ENCODE measurements at places on chromosomes 4 and X.

GRCh38 chr4:61923179-61923578 is 723.1 kb downstream of the ADGRL3 start:
- no peaks in the 10 kb centered on the region for H3K36me3 ChIP-seq
- H3K27ac ChIP-seq, result no peak overlapping the region
- no peaks in the 10 kb centered on the region for H3K27me3 ChIP-seq
- H3K4me1 ChIP-seq, result peaks cover 11% of the 10 kb centered on the region
- DNase-seq, result no peak
- no peak overlapping the region for H3K4me3 ChIP-seq

DNA sequence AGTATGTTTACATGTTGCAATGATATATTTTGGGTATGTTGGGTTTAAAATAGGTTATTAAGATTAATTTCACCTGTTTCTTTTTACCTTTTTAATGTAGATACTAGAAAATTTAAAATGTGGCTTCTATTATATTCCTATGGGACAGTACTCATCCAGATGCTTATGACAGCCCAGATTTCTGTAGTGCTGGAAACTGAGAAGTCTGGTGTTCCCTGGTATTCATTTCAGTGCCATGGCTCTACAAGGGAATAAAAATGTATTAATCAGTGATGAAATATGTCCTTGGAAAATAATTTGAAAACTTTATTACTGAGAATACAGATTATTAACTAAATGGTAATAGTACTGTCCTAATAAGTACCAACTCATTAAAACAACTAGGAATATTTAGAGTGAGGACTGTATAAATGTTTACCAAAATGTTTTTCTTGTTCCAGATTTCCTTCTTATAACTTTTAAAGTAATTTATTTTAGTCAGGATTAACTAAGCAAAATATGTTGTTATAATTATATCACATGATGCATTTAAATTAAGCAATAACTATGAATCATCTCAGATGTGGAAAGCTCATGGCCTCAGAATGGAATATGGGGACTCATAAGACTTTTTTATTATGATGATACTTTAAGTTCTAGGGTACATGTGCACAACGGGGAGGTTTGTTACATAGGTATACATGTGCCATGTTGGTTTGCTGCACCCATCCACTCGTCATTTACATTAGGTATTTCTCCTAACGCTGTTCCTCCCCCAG is 25.3 kb downstream of the ARHGAP24 start:
- H3K4me3 ChIP-seq, result no peak overlapping the region
- no peaks in the 10 kb centered on the region for H3K36me3 ChIP-seq
- H3K4me1 ChIP-seq, result peaks cover 7% of the 10 kb centered on the region
- no peak for DNase-seq

- no peak overlapping the region for H3K27ac ChIP-seq
- H3K27me3 ChIP-seq, result no peaks in the 10 kb centered on the region
- H3K4me3 ChIP-seq, result no peak overlapping the region
- H3K4me1 ChIP-seq, result no peaks in the 10 kb centered on the region
Measured at GRCh38 chr4:98514741-98515469, 143.5 kb downstream of the TSPAN5 start.

- H3K27ac ChIP-seq, result no peak overlapping the region
- H3K4me3 ChIP-seq, result no peak overlapping the region
- DNase-seq, result no peak
- H3K4me1 ChIP-seq, result peaks cover 5% of the 10 kb centered on the region
- no peaks in the 10 kb centered on the region for H3K36me3 ChIP-seq
- no peaks in the 10 kb centered on the region for H3K27me3 ChIP-seq
Measured at GRCh38 chr4:157911662-157912061, 261.2 kb downstream of the GASK1B start.

GRCh38 chr4:15145709-15146108 is 143.4 kb downstream of the CPEB2 start:
- H3K27ac ChIP-seq, result no peak overlapping the region
- no peaks in the 10 kb centered on the region for H3K27me3 ChIP-seq
- no peaks in the 10 kb centered on the region for H3K36me3 ChIP-seq
- H3K4me3 ChIP-seq, result no peak overlapping the region
- no peak for DNase-seq
- peaks cover 10% of the 10 kb centered on the region for H3K4me1 ChIP-seq

- H3K36me3 ChIP-seq, result no peaks in the 10 kb centered on the region
- no peaks in the 10 kb centered on the region for H3K4me1 ChIP-seq
- DNase-seq, result peak; percentile 8
- no peak overlapping the region for H3K4me3 ChIP-seq
Measured at GRCh38 chrX:74382613-74383012, 38.7 kb upstream of the SLC16A2 start.

GRCh38 chr4:38856524-38857337 is at the start of gene TLR6:
Gene TLR6 (minus strand): TSS chr4:38856817. CDS start chr4:38829473, 27,344 bp downstream.
- no peaks in the 10 kb centered on the region for H3K27me3 ChIP-seq
- no peaks in the 10 kb centered on the region for H3K36me3 ChIP-seq
- DNase-seq, result no peak
- peaks cover 10% of the 10 kb centered on the region for H3K4me1 ChIP-seq
- H3K27ac ChIP-seq, result peak within 1 kb of the TSS; percentile 43

DNA sequence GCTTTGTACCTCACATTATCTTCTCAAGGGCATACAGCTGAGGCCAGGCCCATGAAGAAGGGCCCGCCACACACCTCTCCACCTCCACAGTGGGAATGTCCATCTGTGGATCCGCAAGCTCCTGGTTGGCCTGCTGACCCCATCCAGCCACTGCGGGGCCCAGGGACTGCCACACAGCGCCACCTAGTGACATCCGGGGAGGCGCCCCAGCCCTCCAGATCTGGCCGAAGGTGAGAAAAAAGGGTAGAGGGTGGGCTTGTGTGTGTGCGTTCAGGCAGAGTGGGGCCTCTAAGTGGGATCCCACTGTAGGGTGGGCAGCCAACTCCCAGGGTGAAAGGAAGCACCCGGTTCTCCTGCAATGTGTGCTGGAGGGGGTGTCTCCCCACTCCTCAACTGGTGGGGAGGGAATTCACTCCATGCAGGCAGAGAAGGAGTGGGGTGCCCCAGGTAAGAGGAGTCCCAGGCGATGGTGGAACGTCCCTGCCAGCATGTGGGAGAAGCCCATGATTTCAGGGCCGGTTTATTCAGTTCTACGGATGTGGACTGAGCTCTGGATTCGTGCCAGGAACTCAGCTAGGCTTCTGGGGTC is 117.3 kb downstream of the ENPP6 start:
- H3K27me3 ChIP-seq, result no peaks in the 10 kb centered on the region
- no peaks in the 10 kb centered on the region for H3K36me3 ChIP-seq

- H3K36me3 ChIP-seq, result peaks cover 4% of the 10 kb centered on the region
- no peaks in the 10 kb centered on the region for H3K27me3 ChIP-seq
- no peaks in the 10 kb centered on the region for H3K4me1 ChIP-seq
Measured at GRCh38 chr4:99161373-99162099, 17.4 kb upstream of the ADH4 start.

GRCh38 chr4:20284990-20285389 is 33.3 kb downstream of the SLIT2 start:
- no peak overlapping the region for H3K27ac ChIP-seq
- no peaks in the 10 kb centered on the region for H3K27me3 ChIP-seq
- DNase-seq, result no peak
- no peaks in the 10 kb centered on the region for H3K4me1 ChIP-seq
- no peaks in the 10 kb centered on the region for H3K36me3 ChIP-seq
- H3K4me3 ChIP-seq, result no peak overlapping the region

DNA sequence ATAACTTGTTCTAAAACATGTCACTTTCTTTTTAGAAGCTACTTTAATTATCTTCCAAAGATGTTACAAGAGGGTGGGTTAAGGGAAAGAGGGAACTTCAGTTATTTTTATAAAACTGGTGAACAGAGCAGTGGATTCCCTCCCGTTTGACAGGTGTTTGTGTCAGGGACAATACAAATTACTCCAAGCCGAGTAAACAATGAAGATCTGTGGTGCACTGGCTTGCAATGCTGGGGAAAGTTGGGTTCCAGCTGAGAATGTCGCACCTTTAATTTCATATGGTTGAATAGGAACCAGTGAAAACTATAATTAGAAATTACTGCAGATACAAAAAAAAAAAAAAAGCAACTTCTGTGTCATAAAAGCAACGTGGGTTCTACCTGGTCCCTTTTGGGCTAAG is 98.6 kb upstream of the TTC29 start:
- H3K27me3 ChIP-seq, result no peaks in the 10 kb centered on the region
- no peak overlapping the region for H3K27ac ChIP-seq
- H3K4me1 ChIP-seq, result no peaks in the 10 kb centered on the region

DNA sequence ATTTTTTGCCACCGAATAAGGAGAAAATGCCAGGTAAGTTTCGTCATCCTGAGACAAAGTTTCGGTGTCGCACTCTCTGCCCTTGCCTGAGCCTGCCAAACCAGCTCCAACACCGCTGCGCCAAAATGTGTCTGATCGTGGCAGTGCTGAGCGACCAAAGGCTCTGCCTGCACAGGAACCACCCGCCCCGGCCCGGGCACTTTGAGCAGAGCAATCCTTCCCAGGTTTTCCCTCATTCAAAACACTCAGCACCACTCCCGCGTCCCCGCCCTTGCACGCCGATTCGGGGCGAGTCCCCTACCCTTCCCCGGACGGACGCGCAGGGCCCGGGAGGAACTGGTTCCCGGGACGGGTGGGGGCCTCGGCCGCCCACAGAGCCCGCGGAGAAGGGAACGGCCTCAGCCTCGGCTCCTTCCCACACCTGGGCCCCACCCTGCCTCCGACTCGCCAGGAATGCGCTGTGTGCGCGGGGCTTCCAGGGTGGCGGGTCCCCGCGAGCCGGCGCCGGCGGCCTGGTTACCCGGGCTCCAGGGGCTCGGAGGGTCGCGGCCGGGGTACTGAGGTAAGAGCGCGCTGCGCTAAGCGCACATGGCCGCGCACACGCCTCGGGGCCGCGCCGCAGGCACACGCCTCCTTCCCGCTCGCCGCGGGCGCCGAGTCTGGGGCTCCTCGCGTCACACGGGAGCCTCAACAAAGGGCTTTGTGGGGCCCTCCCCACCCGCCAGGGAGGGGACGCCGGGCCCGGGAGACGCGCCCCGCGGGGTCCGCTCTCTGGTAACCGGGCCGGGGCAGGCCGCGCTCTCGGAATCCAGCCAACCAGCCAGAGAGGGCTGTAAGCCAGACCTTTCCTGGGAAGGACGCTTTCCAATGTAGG is at the start of gene C4orf36:
Gene C4orf36 (minus strand): TSS at position 661 of the 874 bp plus-strand sequence. CDS start 902 bp downstream, outside the sequence.
- H3K4me1 ChIP-seq, result peaks cover 6% of the 10 kb centered on the region
- no peaks in the 10 kb centered on the region for H3K36me3 ChIP-seq
- H3K27me3 ChIP-seq, result no peaks in the 10 kb centered on the region
- peak within 1 kb of the TSS; percentile 93 for H3K4me3 ChIP-seq

DNA sequence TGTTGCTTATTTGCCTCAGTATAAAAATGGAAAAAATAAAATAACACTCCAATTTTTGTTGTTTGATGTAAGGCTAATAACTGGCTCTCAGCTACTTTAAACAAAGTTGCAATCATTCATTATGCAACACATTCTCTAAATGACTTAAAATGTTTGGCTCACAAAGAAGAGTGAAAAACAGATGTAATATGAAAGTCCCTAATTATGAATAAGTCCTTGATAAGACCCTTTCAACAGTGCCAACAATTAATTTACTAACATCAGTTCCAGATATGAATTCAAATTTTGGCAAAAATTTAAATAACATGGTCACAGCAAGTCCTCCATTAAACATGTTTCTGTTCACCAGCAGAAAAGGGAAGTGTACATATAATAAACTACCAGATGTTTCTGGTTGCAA is 69.8 kb downstream of the PAPSS1 start:
- DNase-seq, result no peak
- no peak overlapping the region for H3K27ac ChIP-seq
- no peak overlapping the region for H3K4me3 ChIP-seq
- H3K4me1 ChIP-seq, result no peaks in the 10 kb centered on the region
- H3K27me3 ChIP-seq, result no peaks in the 10 kb centered on the region

GRCh38 chr4:42310358-42310757 is 86.9 kb upstream of the SHISA3 start:
- H3K4me1 ChIP-seq, result no peaks in the 10 kb centered on the region
- H3K27ac ChIP-seq, result no peak overlapping the region
- no peaks in the 10 kb centered on the region for H3K36me3 ChIP-seq

GRCh38 chrX:15998350-15998749 is 125.0 kb upstream of the GRPR start:
- no peak overlapping the region for H3K27ac ChIP-seq
- H3K36me3 ChIP-seq, result no peaks in the 10 kb centered on the region
- H3K4me3 ChIP-seq, result no peak overlapping the region
- H3K27me3 ChIP-seq, result no peaks in the 10 kb centered on the region

DNA sequence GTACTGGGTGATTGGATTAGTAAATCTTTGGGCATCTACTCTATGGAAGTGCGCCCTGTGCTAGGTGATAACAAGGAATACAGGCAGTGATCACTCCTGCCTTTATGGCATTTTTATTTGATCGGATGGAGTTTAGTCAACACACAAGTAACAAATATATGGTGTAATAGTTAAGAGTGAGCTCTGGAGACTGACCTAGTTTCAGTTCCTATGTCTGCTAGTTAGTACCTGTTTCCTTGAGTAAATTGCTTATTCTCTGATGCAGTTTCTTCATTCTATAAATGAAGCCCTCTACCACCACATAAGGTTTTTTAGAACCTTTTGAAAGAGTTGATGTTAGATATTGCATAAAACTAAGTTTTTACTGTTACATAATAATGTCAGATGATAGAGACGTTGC is 134.6 kb downstream of the KDM6A start:
- no peaks in the 10 kb centered on the region for H3K36me3 ChIP-seq
- no peaks in the 10 kb centered on the region for H3K27me3 ChIP-seq
- H3K27ac ChIP-seq, result no peak overlapping the region

DNA sequence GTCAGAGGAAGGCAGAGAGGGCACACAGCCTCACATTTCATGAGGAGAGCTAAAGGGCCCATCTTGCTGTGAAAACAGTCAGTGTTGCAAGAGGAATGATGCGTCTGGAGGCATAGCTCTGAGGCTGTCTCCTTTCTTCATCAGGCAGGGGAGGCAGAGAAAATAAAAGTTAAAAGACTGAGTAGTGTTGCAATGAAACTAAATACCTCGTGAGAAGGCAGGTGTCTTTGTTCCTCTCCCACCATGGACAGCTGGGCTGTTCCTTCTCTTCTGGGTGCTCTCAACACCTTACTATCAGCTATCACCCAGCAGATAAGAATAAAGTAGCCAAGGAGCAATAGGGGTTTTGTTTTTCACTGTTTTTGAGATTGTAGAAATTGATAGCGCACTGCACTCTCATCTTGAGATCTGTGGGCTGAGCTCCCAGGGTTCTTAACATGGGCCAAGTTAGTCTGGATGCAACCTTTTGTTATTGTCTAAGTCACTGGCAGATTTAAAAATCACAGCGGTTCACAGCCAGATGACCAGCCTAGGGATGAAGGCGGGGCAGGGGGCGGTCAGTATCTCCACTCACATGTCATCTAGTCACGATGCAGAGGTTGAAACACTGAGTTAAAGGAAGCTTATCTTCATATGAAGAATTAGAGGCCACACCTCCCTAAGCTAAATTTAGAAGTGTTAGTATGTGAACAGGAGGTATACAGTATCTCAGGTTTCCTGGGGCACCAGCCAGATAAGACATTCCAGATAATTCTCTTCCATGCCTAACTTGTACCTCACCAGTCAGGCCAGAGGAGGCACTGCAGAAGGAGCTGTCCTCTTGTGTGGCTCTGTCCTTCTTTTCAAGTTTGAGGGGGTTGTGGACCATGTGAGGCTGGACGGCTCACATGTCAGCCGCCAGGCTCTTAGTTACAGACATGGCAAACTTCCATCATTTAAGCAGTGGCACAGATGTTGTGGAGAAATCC is 36.9 kb downstream of the PARM1 start:
- peak overlapping the region; percentile 64 for H3K27ac ChIP-seq
- H3K27me3 ChIP-seq, result no peaks in the 10 kb centered on the region
- no peak overlapping the region for H3K4me3 ChIP-seq
- H3K36me3 ChIP-seq, result no peaks in the 10 kb centered on the region

- peaks cover 20% of the 10 kb centered on the region for H3K4me1 ChIP-seq
- H3K4me3 ChIP-seq, result no peak overlapping the region
- no peak overlapping the region for H3K27ac ChIP-seq
- H3K27me3 ChIP-seq, result no peaks in the 10 kb centered on the region
Measured at GRCh38 chr4:150322646-150323045, 244.4 kb downstream of the DCLK2 start.

GRCh38 chr4:57401586-57401985 is 291.4 kb upstream of the IGFBP7 start:
- H3K27me3 ChIP-seq, result no peaks in the 10 kb centered on the region
- H3K4me3 ChIP-seq, result no peak overlapping the region
- no peaks in the 10 kb centered on the region for H3K4me1 ChIP-seq
- no peak overlapping the region for H3K27ac ChIP-seq
